Fibroblast of skin of right quadriceps (primary cell): ENCODE measurements at places on chromosomes 7 and 10.

DNA sequence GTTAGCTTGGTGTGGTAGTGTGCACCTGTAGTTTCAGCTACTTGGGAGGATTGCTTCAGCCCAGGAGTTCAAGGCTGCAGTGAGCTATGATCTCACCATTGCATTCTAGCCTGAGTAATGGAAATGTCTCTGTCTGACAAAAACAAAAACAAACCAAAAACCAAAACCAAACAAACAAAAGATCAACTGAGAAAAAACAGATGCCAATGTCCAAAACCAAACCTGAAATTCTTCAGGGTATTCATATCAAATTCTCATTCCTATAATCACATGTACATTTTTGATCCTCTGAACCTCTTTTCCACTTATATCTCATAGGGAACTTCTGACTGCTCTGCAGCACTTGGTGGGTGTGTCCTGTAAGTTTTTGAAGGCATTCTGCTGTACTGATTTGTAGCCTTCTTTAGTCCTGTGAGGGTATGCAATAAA is 87.0 kb downstream of the CDK6 start:
- no peak for DNase-seq

DNA sequence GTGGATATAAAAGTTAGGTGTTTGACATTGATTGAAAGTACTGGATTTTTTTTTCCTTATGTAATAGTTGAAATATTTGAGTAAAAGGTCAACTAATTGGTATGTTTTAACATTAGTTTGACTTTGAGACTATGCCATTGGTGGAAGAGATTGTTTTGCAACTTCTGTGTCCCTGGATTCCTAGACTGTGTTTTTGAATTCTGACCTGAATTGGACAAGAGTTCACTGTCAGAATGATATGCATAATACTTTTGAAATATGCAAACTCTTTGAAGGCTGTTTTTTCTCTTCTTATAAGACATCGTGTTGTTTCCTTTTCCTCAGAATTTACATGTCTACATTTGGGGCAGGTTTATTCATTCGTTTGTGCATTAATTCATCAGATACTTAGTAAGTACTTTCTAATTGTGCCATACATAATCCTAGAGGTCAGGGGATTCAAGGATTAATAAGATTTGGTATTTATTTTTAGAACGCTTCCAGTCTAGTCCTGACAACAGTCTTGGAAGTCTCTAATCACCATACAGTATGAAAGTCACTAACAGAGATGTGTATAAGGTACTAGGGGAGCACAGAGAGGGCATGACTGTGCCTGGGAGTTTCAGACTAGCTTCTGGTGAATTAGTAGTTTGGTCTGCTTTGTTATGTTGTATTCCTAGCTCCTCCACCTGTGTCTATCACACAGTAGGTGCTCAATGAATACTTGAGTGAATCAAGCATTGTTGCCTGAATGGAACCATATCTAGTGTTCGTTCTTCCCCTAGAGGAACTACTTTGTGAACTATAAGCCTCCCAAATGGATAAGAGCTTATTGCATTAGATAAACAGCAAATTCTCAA is 49.2 kb downstream of the AGK start:
- DNase-seq: no peak

GRCh38 chr7:909358-910329 is 33.3 kb downstream of the GET4 start:
- peak; percentile 15 for DNase-seq

- DNase-seq: peak; percentile 8
These were observed 502.6 kb downstream of the NRG3 start for GRCh38 chr10:82377608-82378007.

DNA sequence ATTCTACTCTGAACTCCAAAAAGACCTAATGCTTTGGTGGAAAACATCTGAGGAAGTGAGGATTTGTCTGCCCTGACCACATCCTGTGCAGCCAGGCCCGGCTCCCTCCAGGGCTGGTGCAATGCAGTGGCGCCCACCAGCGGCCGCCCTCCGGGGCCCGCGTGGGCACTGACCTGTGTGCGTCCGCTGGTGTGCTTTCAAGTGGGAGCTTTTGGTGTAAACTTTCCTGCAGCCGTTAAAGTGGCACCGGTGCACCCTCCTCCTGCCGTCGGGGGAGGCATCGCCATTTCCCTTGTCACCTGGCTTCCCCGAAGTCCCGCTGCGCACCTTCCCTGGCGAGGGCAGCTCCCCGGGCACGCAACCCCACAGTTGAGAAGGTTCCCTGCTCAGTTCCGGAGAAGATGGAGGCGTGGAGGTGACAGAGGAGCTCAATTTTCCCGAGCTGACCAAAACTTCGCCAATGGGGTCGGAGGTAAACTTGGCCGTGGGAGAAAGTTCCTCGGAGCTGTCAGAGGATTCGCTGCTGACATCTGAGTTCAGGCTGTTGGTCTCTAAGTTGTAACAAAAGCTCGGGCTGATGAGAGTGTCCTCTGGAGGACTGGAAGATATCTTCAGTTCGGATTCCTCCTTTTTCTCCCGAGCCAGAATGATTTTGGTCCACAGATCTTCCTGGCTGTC is 3.4 kb downstream of the KLF6 start:
- peak; percentile 60 for DNase-seq

GRCh38 chr7:127961786-127962453 is 69.3 kb downstream of the LRRC4 start:
- DNase-seq: no peak

DNA sequence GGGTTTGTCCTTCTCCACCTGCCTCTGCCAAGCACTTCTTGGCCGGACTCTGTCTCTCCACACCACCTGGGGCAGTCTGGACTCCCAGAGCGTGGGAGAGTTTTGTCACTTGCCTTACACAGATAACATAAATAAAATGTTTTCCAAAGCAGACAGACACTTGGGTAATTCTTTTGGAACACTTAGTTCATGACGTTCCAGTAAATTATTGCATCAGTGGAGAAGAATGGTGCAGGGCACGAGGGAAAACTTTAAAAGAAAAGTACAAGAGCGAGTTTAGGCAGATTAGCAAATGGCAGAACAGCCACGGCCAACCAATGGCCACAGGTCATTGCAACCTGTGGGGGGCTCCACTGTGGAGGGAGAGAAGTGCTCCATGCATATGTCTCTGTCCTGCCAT is 170.6 kb upstream of the GRB10 start:
- DNase-seq: no peak

DNA sequence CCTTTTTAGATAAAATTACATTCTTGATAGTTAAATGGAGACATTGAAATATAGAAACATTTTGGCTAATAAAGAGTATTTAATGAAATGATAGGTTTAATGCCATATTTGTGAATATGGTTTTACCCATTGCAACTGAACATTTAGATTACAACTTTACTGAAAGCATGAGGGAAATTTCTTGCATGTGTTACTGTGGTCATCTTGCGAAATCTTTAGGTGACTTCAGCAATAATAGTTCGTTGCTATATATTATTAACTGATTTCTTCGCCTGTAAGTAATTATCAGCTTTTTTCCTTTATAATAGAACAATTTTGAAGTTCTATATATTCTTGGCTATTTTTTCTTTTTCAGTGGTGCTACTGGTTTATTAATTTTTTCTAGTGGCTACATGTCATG is 83.2 kb downstream of the MLLT10 start:
- DNase-seq: peak; percentile 25

GRCh38 chr10:98138031-98138430 is 3.6 kb downstream of the R3HCC1L start:
- DNase-seq: no peak

DNA sequence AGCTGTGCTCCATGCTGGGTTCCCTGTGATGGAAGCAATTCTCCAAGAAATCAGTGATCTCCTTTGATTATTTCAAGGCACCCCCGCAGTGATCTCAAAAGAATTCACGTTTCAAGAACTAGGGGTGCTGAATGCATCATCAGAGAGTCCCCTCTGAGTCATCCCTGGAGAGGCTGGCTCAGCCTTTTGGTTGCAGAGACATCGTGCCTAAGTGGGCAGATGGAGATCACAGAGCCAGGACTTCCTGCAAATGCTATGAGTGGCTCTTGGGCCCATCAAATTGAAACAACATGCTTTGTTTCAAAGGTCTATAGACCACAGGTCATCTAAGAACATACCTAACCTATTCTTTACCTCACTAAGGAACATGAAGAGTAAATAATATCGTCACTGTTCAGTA is 41.5 kb upstream of the PLEKHA1 start:
- DNase-seq: no peak

DNA sequence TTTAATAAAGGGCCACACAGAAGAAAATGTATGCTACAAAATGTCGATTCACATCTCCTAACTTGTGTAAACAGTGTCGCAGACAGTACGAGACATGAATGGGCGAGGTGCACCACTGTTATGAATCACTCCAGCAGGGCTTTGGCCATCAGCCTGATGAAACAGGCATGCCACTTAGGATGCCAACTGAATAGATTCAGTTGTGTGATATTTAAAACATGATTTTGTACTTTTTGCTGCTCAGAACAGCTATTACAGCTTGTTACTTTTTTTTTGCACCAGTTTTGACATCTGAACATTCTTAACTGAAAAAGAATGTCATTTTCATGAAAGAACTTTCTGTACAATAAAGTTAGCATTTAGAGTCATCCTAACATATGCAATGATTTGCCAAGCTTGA is 138.1 kb downstream of the VTI1A start:
- DNase-seq: peak; percentile 31

- no peak for DNase-seq
These were observed 23.0 kb upstream of the SNX13 start for GRCh38 chr7:17963281-17963680.

- DNase-seq: peak; percentile 57
These were observed 3.3 kb downstream of the LFNG start for GRCh38 chr7:2522780-2523433.

GRCh38 chr7:131105294-131105798 is 222.3 kb upstream of the MKLN1 start:
- DNase-seq: no peak

DNA sequence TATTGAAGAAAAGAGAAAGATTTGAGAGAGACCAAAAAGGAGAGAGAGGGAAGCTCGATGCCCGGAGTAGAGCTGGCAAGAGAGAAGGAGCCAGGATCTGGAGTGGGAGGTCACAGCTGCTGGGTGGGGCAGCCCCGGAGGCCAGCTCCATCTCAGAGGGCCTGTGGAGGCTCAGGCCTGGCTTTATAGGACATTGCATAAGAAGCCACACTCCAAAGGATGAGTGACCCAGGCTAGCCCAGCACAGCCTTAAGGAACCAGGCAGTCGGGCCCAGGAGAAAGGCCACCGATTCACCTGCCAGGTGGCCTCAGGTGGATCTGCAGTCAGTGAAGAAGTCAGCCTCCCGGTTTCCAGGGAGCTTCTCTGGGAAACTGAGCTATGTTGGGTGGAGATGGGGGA is 676 bp downstream of the PLAC9 start:
- DNase-seq: no peak

- DNase-seq: peak; percentile 51
These were observed 1.3 kb upstream of the HIP1 start for GRCh38 chr7:75739796-75740672.

DNA sequence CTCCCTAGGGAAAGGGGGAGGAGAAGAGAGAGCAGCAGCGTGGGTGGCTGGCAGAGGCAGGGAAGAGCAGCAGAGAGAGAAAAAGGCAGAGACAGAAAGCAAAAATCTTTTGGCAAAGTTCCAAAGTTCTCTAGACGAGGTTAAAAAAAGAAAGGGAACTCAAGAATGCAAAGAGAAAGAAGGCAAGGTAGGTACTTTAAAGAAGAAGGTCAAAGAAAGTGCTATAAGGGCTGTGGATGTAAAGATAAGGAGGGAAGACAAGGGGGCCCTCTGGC is 20.2 kb upstream of the OPTN start:
- DNase-seq: no peak

GRCh38 chr7:38160003-38160571 is 18.0 kb upstream of the STARD3NL start:
- DNase-seq: no peak

DNA sequence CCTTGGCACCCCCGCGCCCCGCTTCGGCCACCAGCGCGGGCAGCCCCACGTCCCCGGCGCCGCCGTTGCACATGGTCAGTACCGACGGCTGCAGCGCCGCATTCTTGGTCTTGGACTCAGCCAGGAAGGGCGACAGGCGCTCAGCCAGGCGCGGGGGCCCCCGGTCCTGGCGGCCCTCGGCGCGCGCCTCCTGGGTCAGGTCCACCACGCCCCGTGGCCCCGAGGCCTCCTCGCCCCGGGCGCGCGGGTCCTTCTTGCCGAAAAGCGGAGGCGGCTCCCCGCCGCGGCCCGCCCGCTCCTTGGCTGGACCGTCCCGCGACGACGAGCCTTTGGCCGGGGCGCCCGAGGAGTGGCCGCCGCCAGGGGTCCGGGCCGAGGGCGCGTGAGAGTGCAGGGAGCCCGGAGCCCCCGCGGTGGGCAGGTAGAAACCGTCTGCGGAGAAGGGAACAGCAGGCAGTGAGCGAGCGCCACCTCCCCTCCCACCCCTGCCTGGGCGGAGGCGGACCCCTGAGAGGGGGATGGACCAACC is 34.7 kb downstream of the TNRC18 start:
- DNase-seq: no peak

GRCh38 chr10:86293396-86293791 is 73.2 kb downstream of the GRID1 start:
- no peak for DNase-seq

DNA sequence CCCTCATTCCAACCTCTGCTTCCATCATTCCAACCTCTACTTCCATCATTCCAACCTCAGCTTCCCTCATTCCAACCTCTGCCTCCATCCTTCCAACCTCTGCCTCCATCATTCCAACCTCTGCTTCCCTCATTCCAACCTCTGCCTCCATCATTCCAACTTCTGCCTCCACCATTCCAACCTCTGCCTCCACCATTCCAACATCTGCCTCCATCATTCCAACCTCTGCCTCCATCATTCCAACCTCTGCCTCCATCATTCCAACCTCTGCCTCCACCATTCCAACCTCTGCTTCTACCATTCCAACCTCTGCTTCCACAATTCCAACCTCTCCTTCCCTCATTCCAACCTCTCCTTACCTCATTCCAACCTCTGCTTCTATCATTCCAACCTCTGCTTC is 30.3 kb downstream of the CCDC71L start:
- DNase-seq: no peak

GRCh38 chr7:157033483-157034473 is 23.3 kb upstream of the MNX1 start:
- DNase-seq: no peak

DNA sequence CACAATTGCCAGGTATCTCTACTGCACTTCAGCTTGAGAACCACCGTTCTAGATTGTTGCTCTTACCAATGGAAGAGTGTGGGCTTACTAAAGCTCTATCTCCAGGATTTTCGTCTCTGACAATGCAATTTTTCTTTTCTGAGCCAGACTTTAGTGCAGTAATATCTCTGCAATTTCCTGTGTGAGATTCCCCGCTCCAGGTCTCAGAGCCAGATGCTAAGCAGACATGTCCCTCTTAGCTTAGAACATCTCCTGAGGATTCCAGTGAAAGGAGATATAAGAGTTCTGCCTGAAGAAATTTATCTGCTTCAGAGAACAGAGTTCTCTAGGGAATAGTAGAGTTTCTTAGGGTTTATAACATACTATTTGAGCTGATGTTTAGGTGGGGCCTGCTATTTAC is 82.0 kb downstream of the SND1 start:
- peak; percentile 9 for DNase-seq

GRCh38 chr10:72259491-72260238 is 14.1 kb upstream of the DDIT4 start:
- peak; percentile 94 for DNase-seq

- no peak for DNase-seq
These were observed 45.1 kb downstream of the CUX1 start for GRCh38 chr7:101862280-101863220.

GRCh38 chr7:110573862-110574528 is 516.9 kb upstream of the LRRN3 start:
- peak; percentile 59 for DNase-seq
